ENCODE measurements at places on chromosomes 7 and 10.

- no peak for DNase-seq
Measured at GRCh38 chr7:149748076-149748874, 25.1 kb downstream of the ZNF467 start.

DNA sequence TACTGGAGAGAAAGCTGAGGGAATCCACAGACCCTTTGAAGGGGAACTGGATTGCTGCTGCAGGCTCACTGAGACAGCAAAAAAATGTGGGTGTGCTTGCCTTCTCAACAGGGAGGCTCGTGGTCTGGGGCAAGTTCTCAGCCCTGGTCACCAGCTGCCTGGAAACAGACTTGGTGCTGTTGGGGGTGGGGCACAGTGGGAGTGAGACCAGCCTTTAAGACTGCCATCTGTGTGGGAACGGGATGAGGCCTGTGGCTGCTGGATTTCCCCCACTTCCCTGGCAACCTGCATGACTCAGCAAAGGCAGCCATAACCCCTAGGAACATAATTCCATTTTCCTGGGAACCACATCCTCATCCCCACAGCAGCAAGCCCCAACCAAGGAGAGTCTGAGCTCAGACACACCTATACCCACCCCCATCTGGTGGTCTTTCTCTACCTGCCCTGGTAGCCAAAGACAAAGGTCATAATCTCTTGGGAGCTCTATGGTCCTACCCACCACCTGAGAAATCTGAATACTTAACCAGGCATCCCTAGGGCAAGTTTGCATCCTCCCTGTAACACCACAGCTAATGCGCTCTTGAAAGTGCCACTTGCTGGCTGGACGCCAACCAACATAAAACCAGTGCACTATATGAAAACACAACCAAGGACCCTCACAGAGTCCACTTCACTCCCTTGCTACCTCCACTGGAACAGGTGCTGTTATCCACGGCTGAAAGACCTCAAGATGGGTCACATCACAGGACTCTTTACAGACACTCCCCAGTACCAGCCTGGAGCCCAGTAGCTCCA is 45.0 kb upstream of the TFEC start:
- peak; percentile 61 for DNase-seq

- DNase-seq: no peak
Measured at GRCh38 chr10:43943818-43944360, 295.2 kb upstream of the ZNF32 start.

DNA sequence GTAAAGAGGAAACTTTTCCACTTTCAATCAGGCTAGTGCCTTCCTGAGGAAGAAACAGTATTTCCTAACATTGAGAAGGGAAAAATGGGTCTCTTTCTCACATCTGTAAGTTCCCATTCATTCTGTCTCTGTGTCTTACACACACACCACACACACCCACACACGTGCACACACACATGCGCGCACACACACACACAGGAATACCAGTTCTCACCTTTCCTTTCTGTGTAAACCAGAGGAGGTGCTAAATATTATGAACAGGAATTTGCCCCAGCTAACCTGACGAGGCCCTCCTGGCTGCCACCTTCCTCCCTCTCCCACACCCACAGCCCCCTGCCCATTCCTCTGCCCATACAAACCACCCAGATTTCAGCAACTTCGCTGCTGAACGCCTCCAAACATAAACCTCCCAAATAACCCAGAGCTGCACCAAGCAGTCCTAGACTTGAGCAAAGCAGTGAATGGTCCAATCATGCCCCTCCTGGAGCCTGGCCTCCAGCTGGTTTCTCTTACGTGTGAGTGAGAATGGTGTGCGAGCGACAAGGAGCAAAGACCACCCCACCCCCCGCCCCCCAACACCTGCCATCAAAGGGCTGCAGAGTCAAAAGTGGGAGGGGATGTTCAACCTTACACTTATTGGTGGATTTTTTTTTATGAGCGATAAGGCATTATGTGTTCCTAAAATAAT is 190.5 kb downstream of the HECW1 start:
- no peak for DNase-seq

- DNase-seq: no peak
Measured at GRCh38 chr10:78875932-78876331, 192.8 kb upstream of the ZMIZ1 start.

- DNase-seq: no peak
Measured at GRCh38 chr7:64639267-64640001, 26.5 kb upstream of the ZNF107 start.

- DNase-seq: no peak
Measured at GRCh38 chr10:29617880-29618340, 16.9 kb downstream of the SVIL start.

DNA sequence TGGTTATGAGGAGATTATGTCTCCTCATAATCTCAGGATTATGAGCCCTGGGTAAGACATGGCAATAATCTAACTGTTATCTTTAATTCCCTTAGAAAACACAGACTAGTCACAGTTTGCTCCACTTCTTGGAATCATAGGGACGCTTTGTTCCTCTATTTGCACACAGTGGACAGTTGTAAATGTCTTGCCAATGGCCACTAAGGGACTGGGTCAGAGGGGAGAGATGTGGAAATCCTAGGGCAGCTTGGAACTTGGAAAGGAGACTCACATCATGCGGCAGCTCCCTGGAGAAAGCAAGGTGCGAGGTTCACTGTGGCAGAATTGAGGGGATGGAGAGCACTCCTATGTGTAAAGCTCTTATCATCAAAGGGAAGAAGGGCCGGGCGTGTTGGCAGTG is 266.1 kb downstream of the PRPF18 start:
- no peak for DNase-seq

- DNase-seq: no peak
Measured at GRCh38 chr7:139772115-139772514, 5.7 kb downstream of the HIPK2 start.

GRCh38 chr7:81924494-81924893 is 154.6 kb upstream of the HGF start:
- DNase-seq: no peak

GRCh38 chr7:10718768-10719167 is 254.9 kb upstream of the PHF14 start:
- no peak for DNase-seq

- no peak for DNase-seq
Measured at GRCh38 chr7:121084748-121085336, 96.3 kb downstream of the CPED1 start.

DNA sequence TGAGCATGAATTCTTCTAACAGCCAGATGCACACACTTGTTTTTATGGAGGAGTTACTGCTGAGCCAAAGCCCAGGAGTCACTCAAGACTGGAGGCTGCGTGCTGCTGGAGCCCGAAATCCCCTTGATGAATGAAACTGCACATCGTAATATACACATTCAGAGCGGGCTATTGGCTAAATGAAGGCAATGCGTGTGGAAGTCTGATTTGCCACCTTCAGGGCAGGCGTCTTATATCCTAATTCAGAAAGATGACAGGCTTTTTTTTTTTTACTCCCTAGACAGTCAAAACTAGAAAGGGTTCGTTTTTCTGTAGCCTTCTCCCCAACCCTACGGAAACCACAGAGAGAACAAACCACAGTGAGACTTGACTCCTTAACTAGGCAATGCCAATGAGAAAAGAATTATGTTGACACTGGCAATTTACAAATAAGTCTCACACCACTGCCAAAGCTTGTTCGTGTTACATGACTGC is 227.2 kb upstream of the KLF14 start:
- DNase-seq: no peak

- DNase-seq: no peak
Measured at GRCh38 chr10:3895045-3895631, 110.1 kb upstream of the KLF6 start.

- DNase-seq: no peak
Measured at GRCh38 chr7:8176370-8177081, 85.4 kb downstream of the ICA1 start.

DNA sequence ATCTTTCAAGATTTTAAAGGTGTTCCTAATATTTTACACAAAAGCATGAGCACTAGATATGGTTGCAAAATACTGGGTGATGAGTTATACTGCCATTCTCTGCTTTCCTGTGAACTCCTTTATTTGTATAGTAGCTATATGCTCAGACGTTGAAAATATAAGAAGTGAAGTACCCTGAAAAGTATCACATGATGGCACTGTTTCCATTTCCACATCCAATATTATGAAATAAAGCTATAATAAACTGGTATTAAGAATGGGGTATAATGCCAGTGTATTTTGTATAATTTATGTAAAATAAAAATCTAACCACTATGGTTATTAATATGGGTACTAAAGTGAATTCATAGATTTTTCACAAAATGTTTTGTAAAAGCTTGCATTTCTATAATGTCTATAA is 79.6 kb upstream of the FOXP2 start:
- DNase-seq: no peak

DNA sequence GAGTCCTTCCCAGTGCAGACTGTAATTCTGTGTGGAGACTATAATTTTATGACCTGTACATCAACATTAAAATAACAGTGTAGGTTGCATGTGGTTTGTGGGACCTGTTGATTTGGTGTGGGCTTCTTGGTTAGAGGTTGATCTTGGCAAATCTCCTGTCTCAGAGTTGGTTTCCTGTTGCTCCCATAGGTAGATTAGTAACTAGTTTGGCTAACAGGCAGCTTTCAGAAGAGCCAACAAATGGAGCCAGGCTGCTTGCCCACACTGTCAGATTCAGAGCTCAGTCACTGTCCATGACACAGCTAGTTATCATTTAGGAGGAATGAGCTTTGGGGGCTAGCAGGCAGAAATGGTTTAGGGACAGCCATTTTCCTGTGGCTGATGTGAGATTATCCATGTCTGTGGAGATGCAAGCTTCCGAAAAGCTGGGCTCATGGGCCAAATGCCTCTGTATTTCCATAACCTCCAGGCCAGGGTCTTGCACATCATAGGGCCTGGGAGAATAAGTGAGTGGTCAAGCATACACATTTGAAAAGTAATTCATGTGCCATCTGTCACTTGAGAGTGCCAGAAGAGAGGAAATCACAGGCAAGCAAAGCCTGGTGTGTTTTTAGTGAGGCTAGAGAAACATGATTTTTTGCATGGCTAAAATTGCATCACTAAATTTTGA is 33.4 kb downstream of the CCM2 start:
- DNase-seq: no peak

- DNase-seq: no peak
Measured at GRCh38 chr7:74193913-74194312, 15.9 kb upstream of the LAT2 start.

DNA sequence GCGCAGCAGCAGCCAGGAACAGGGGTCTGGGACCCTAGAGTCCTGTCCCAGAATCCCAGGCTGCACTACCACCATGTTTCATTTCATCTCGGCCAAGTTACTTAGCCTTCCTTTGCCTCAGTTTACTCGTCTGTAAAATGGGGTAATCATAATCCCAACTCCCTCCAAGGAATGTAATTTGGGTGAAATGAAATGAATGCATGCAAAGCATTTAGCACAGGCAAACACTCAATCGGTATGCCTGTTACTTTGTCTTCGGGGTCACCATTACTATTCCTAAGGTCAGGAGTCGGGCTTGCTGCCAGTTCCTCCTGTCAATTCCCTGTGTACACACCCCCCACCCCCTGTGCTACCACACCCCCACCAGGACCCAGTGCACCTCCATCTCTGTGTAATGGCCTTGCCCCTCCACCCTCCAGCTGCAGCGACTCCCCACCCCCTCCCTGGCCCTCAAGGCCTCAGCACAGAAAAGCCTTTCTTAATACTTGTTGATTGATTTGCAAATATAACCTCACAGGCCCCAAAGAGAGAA is 1.7 kb downstream of the TNS3 start:
- DNase-seq: no peak

DNA sequence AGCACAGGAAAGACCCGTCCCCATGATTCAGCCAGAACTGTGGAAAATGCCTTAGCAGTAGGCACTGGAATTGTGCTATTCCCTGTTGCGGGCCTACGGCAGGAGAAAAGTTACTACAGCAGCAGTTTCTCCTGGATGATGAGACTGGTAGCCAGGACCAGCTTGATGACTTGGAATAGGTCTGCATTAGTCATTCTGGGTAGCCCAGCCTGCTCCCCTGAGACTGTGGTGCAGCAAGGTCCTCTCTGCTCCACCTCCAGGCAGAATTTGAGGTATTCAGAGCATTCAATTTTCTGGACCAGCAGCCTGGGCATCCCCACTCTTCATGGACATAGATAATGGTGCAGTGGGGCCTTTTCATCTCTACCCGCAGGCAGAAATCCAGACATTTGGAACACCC is 490.0 kb downstream of the SH2D4B start:
- DNase-seq: no peak

DNA sequence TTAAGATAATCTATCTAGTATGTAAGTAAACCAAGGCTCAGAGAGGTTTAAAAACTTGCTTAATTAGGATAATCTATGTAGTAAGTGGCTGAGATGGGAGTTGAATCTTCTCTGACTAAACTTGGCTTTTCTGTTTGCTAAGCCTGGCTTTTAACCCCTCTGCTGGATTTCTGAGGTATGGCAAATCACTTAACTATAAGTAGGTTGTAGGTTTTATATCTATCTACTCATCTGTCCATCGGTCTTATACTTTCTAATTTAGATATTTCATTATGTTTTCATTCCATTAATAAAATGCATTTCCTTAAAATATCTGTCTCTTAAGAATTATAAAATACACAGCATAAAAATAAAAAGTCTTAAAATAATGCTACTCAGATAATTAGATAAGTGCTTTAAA is 59.4 kb downstream of the ST7 start:
- no peak for DNase-seq

DNA sequence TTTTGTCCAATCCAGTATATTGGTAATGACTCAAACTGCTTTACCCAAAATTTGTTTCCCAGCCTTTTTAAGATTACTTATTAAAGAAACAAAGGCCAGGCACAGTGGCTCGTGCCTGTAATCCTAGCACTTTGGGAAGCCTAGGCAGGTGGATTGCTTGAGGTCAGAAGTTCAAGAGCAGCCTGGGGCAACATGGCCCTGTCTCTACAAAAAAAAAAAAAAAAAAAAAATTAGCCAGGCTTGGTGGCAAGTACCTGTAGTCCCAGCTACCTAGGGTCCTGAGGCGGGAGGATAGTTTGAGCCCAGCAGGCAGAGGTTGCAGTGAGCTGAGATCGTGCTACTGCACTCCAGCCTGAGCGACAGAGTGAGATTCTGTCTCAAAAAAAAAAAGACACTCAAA is 7.0 kb upstream of the ARHGAP12 start:
- no peak for DNase-seq

DNA sequence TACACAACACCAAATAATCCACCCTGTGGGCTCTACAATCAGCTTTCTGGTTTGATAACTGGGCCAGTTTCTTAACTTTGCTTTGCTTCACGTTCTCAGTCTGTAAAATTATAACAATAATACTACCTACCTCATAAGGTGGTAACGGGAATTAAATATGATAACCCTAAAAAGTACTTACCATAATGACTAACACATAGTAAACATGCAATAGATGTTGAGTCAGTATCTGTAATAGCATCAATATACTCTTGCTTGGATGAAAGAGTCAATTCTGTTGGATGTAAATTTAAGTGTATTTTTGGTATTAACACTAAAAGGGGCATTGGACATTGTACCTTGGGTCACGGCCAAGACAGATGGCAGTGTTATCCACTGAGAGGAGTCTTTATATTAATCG is 160.5 kb downstream of the FOXP2 start:
- DNase-seq: no peak

- DNase-seq: peak; percentile 90
Measured at GRCh38 chr10:78972947-78973900, 95.5 kb upstream of the ZMIZ1 start.

Measured in aorta (tissue), 5 donors.